ENCODE measurements at places on chromosomes 2 and 18. TPM values are rescaled to one million over a fixed set of nuclear protein-coding genes. Genes with fewer than 3 reads are reported as not detected.

GRCh38 chr2:207227062-207227748 lies 61.5 kb upstream of the KLF7 start:
- peak; percentile 49 for DNase-seq

DNA sequence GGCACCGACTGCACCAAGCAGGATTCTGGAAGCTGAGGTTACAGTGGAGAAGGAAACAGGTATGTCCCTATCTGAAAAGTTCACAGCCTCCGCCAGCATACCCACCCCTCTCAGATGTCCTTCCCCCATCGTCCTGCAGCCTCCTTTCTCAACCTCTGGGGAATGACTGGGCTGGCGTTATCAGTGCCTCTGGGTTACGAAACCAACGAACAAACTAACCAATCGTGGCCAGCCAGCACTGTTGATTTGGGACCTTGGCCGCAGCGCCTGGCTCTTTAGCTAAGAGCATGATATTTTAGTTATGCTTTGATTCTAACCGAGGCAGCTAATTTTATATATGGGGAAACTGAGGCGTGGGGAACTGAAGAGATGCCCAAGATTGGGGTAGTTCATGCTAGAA lies 233.0 kb downstream of the TFCP2L1 start:
- peak; percentile 52 for DNase-seq

GRCh38 chr2:44130441-44130840 lies 38.2 kb upstream of the PPM1B start:
- no peak for DNase-seq

DNA sequence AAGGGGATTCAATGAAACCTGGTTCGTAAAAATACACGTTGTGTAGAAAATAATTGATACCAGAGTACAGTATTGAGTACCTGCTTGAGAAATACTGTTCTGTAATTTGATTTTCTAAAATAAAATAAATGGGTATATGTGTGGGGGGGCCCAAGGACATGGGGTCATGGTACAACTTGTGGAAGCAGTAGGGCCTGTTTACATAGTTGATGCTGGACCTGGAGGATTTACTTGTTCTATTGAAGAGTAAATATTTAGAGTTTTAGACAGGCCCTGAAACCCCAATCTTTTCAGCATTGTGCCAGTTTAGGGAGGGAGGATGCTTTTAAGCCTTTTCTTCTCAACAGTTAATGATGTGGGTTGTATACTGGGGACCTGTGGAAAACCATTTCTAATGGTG lies 11.7 kb downstream of the CERS6 start:
- DNase-seq, result no peak

- no peak for DNase-seq
Observed at GRCh38 chr2:155574941-155575340, 757.6 kb downstream of the NR4A2 start.

DNA sequence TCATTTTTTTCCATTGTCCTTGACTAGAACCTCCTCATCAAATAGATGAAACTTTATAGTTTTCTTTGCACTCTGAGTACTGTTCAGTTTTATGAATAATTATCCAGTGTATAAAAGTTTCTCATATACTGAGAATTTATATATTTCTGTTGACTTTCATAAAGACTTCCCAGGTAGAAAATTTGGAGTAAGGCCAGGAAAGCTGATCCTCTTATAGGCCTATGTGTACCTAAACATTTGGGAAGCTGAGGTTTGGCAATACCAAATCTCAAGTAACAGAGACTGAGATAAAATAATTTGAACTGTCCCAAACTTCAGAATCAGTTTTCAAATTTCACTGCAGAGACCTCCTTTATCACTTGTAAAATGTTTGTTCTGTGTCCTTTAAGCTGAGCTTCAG lies 43.4 kb downstream of the CCDC102B start:
- no peak for DNase-seq

- no peak for DNase-seq
Observed at GRCh38 chr2:237309011-237309410, 105.0 kb downstream of the COL6A3 start.

DNA sequence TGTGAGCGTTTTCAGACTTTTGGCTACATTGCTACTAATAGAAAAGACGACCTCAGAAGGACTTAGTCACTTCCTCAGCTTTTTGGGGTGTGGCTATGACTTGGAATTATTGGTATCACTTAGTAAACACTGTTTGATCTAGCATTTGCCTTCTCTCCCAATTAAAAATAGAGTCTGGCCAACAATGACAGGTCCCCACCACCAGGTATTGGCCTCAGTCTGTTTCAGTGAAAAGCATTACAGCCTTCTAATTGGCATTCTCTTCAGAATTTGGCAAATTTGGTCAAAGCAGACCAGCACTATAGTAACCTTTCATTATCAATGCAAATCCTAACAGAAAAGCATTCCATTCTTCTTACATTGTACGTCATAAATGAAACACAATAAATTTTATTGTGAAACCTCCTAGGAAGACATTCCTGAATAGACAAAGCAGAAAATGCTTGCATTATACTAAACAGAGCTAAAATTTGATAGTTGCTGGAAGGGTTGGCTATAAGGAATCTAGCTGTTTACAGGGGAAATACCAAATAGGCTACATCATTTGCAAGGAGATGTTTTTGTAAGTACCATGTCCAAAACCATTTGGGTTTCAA lies 613.9 kb downstream of the IRS1 start:
- no peak for DNase-seq

- no peak for DNase-seq
Observed at GRCh38 chr2:71693286-71694270, 240.2 kb downstream of the DYSF start.

DNA sequence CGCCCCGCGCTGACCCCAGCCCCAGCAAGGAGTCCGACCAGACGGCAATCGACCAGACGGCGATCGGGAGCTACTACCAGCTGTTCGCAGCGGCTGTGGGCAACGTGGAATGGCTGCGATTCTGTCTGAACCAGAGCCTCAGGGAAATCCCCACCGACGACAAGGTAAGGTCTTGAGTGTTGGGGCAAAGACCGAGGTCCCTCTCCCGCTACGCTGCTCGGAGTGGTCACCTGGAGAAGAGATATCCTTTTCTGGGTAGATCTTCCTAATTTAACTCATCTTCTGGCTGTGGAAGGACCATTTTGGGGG lies 704 bp downstream of the ANKRD53 start:
- no peak for DNase-seq

GRCh38 chr2:174338671-174339560 lies 4.2 kb downstream of the SP9 start:
- DNase-seq, result no peak

- DNase-seq, result no peak
Observed at GRCh38 chr2:180609626-180610340, 370.6 kb upstream of the UBE2E3 start.

LRATD1 gene
- total RNA-seq, result 0.80 TPM

TTN gene
- total RNA-seq, result 1,612 TPM

NPPC gene
- total RNA-seq, result 7.2 TPM

G6PC2 gene
- total RNA-seq, result not detected

Measured in left cardiac atrium (tissue), 4 donors.